ENCODE measurements at places on chromosomes 6 and 20.

GRCh38 chr6:140773276-140773675 is 1359.4 kb upstream of the GJE1 start:
- no peak for DNase-seq

- DNase-seq: no peak
Measured at GRCh38 chr6:4923081-4923480, 80.8 kb downstream of the RPP40 start.

DNA sequence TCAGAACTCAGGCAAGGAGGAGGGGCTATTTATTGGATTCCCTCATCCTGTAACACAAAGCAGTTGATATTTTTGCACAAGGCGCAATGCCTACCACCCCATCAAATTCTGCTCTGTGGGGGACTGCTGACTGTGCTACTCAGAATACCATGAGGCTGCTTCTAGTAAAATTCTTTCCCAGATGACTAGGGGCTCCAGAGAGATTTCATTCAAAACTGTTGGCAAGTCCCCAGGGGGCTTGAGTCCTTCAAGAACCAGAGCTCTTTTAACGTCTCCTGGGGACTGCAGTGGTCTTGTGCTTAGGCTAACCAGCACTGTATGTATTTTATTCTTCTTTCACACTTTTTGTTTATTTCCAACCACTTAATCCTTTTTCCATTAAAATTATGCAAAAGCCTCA is 365.9 kb upstream of the AGPAT4 start:
- no peak for DNase-seq

DNA sequence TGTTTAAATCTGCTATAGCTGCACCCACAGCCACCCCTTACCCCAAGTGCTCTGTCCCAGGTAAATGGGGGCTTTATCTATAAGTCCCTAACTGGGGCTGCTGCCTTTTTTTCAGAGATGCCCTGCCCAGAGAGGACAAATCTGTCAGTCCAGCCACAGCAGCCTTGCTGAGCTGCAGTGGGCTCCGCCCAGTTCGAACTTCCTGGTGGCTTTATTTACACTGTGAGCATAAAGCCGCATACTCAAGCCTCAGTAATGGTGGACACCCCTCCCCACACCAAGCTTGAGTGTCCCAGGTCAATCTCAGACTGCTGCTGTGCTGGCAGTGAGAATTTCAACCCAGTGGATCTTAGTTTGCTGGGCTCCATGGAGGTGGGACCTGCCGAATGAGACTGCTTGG is 505.2 kb downstream of the CBLN4 start:
- no peak for DNase-seq

GRCh38 chr6:24069526-24069925 is 56.5 kb upstream of the NRSN1 start:
- no peak for DNase-seq

GRCh38 chr6:43724914-43725642 is 37.5 kb upstream of the MRPS18A start:
- peak; percentile 53 for DNase-seq

- DNase-seq: no peak
Measured at GRCh38 chr6:36383606-36384005, 3.9 kb downstream of the ETV7 start.

- DNase-seq: no peak
Measured at GRCh38 chr6:7129360-7129759, 21.6 kb downstream of the RREB1 start.

- DNase-seq: peak; percentile 77
Measured at GRCh38 chr20:51529758-51530157, 12.8 kb downstream of the NFATC2 start.

GRCh38 chr20:50191544-50192363 is 1.1 kb downstream of the CEBPB start:
- DNase-seq: peak; percentile 21

DNA sequence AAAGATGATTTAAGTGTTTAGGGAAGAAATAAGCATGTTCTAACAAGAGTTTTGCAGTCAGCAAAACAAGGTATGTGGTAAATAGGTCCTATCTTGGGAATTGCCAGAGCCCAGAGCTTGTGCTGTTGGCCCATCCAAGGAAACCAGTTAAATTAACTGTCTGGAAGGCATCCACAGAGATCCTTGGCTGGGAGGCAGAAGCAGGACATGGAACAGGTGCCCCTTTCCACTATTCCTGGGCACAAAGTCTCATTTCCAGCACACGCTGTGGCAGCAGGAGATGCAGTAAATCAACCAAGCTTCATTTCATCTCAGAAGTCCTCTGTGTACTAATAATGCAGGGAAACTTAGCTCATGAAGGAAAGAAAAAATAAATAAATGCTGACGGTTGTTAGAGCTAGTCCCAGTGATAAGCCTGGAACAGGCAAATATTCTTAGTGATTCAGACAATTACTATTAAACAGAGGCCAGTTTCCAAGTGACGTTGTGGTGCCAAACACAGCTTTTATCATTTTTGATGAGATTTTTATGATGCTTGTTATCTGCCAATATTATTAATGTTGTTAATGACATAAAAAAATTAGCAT is 39.8 kb upstream of the SNAP25 start:
- DNase-seq: no peak

DNA sequence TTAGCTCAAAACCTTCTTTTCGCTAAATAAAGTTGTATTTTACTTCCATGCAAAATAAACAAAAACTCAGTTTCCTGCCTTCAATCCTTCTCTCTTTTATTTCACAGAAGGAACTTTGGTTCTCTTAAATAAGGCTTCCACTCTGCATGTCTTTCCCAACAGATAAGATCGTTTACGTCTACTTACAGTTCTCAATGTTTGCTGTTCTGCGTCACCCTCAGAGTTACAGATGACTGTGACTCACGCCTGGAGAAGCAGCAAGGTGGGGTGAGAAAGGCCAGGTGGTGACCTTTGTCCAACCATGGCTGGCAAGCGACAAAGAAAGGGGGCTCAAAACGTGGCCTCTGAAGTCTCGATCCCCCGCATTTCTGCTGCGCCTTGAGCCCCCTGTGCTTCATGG is 51.4 kb upstream of the RPS6KA2 start:
- no peak for DNase-seq

Measured in stimulated activated CD4-positive, alpha-beta T cell treated with anti-CD3 and anti-CD28 coated beads, Interleukin-12 subunit alpha, Interleukin-12 subunit beta, amount 100 ng/mL, for 24 hours (primary cell).